GM23248 (cell line): ENCODE measurements at places on chromosomes 5 and 9.

DNA sequence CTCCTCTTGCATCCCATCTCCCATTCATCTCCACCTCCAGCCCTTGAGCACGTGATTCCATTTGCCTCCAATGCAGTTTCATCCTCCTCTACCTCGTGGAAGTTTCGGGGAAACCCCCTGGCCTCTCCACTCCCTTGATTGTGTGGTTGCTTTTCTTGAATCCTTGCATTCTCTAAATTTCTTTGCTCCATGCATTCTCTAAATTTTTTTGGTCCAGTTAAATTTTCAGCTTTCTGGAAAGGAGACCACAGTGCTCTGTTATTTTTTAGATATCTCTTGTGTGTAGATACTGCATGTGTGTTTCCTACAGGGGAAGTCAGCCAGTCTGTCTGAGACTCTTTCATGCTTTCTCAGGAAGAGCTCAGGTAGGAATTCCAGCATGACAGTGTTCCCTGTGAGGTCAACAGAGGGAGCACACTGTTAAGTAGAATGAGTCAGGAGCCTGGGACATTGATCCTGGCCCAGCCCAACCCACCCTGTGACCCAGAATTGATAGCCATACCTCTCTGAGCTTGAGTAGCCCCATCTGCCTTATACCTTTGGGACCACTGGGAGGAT is 52.8 kb downstream of the AMBP start:
- H3K4me3 ChIP-seq: no peak overlapping the region
- H3K27ac ChIP-seq: no peak overlapping the region
- peaks cover 33% of the 10 kb centered on the region for H3K36me3 ChIP-seq
- H3K4me1 ChIP-seq: no peaks in the 10 kb centered on the region
- H3K27me3 ChIP-seq: no peaks in the 10 kb centered on the region

- H3K36me3 ChIP-seq: peaks cover 5% of the 10 kb centered on the region; the same call in 1 of the 2 replicates
- peaks cover 5% of the 10 kb centered on the region; the same call in 1 of the 2 replicates for H3K4me1 ChIP-seq
- no peak overlapping the region for H3K4me3 ChIP-seq
- no peaks in the 10 kb centered on the region for H3K27me3 ChIP-seq
- H3K27ac ChIP-seq: no peak overlapping the region
- DNase-seq: peak; percentile 80
These were observed 5.0 kb downstream of the RELL2 start for GRCh38 chr5:141641634-141642267.

- DNase-seq: no peak
- no peak overlapping the region for H3K4me3 ChIP-seq
- H3K27ac ChIP-seq: no peak overlapping the region
- no peaks in the 10 kb centered on the region for H3K36me3 ChIP-seq
- H3K27me3 ChIP-seq: no peaks in the 10 kb centered on the region
- H3K4me1 ChIP-seq: peaks cover 21% of the 10 kb centered on the region
These were observed 480.5 kb downstream of the EBF1 start for GRCh38 chr5:158619083-158619788.

GRCh38 chr9:71895117-71895516 is 15.9 kb downstream of the ABHD17B start:
- no peaks in the 10 kb centered on the region for H3K36me3 ChIP-seq
- no peak overlapping the region for H3K27ac ChIP-seq
- H3K4me1 ChIP-seq: peaks cover 14% of the 10 kb centered on the region

GRCh38 chr5:58122848-58123392 is 337.0 kb downstream of the PLK2 start:
- DNase-seq: no peak
- H3K27me3 ChIP-seq: no peaks in the 10 kb centered on the region
- no peak overlapping the region for H3K4me3 ChIP-seq
- no peaks in the 10 kb centered on the region for H3K4me1 ChIP-seq
- no peaks in the 10 kb centered on the region for H3K36me3 ChIP-seq
- no peak overlapping the region for H3K27ac ChIP-seq

- H3K27me3 ChIP-seq: 0 out of 2 replicates have a peak, but pooled peaks cover 2% of the 10 kb centered on the region
- no peaks in the 10 kb centered on the region for H3K36me3 ChIP-seq
- H3K4me3 ChIP-seq: no peak overlapping the region
- no peak for DNase-seq
- H3K4me1 ChIP-seq: no peaks in the 10 kb centered on the region
These were observed 16.7 kb downstream of the GMCL2 start for GRCh38 chr5:178170455-178170854.

DNA sequence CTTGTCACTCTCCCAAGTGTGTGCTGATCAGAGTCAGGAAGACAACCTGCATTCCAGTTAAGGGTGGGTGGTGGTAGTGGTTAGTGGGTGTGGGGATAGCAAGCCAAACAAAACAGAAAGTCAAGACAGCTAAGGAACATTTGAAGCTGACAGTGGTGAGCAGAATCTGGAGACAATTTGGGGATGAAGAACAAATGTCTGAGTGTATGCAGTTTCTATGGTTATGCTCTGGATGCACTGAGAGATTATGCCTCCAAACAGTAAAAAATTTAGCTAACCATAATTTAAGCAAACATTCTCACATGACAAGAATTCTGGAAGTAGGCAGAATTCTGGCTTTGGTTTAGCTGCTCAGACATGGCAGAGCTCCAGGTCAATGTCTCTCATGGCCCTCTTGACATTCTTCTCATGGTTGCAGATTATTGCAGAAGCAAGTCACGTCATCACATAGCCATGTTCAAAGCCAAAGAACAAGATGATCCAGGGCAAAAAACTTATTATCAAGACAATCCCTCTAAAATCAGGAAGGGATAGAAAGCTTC is 148.7 kb downstream of the LURAP1L start:
- peaks cover 20% of the 10 kb centered on the region for H3K4me1 ChIP-seq
- H3K36me3 ChIP-seq: no peaks in the 10 kb centered on the region
- H3K27me3 ChIP-seq: no peaks in the 10 kb centered on the region
- no peak overlapping the region for H3K4me3 ChIP-seq

DNA sequence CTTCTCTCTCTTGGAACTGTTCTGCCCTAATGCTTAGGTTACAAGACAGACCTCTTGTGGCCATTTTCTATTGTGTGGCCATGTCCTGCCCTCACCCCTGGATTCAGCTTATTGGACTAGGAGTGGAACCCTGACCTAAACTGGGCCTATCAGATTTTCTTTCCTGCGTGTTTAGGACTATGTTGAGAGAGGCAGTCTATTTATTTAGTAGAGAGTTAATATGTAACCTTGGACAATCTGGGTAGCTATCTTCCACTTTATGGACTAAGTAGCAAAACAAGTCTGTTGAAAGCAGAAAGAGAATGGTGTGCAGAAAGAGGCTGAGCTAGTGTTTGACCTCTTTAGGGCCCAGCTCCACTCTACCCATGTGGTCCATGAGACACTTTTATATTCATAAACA is 82.6 kb upstream of the SMIM32 start:
- no peak for DNase-seq
- H3K36me3 ChIP-seq: no peaks in the 10 kb centered on the region
- no peak overlapping the region for H3K27ac ChIP-seq

DNA sequence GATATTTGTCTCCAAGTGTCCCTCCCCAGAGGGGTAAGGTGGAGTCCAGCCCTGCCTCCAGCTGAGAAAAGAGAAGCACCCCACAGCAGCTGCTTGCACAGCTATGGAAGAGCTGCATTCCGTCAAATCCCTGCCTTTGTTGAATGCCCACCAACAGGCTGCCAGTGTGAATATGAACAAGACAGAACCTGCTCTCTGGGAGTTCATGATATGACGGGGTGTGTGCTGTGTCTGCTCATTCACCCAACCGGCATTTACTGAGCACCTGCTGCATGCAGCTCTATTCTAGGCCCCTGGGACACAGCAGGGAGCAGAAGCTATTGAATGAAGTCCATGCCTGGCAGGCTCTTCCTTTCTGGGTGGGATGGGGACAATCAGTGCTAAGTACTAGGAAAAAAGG is 238.8 kb downstream of the GADD45G start:
- no peaks in the 10 kb centered on the region for H3K27me3 ChIP-seq
- H3K4me1 ChIP-seq: no peaks in the 10 kb centered on the region
- H3K4me3 ChIP-seq: no peak overlapping the region
- H3K36me3 ChIP-seq: no peaks in the 10 kb centered on the region
- DNase-seq: no peak

- peak; percentile 89 for DNase-seq
- peaks cover 83% of the 10 kb centered on the region for H3K36me3 ChIP-seq
- no peak overlapping the region for H3K4me3 ChIP-seq
- H3K27me3 ChIP-seq: no peaks in the 10 kb centered on the region
- H3K27ac ChIP-seq: 0 out of 2 replicates have a peak overlapping the region, but pooled peaks have one; percentile 13
- H3K4me1 ChIP-seq: no peaks in the 10 kb centered on the region
These were observed 9.9 kb downstream of the LEAP2 start for GRCh38 chr5:132883261-132883834.

- H3K4me3 ChIP-seq: no peak overlapping the region
- DNase-seq: no peak
- no peaks in the 10 kb centered on the region for H3K27me3 ChIP-seq
These were observed 211.0 kb downstream of the PIK3R1 start for GRCh38 chr5:68426586-68426985.

DNA sequence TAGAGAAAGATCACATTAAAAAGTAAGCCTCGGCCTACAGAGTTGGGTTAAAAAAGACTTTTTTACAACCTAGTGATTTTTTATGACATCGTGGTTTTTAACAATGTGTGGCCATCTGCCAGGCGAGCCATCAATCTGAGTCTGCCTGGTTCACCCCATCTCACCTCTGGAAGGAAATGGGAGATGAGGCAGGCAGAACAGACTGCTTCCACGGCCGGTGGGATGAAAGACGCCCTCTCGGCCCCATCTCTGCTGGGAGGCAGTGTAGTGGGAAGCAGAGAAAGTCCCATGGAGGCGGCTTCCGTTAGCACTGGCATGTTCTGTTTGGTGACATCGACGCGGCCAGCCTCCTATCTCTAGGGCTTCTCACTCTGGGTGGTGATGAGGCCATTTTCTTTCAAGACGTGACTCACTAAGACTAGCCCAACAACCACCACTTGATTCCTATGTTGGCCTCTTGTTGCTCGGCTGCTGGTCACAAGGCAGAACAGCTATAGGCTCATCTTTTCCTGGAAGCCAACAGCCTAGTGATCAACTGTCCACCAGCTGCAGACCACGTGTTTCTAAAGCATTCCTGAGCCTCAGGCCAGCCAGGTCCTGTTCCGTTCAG is 132.4 kb upstream of the OTULINL start:
- no peaks in the 10 kb centered on the region for H3K27me3 ChIP-seq
- H3K27ac ChIP-seq: peak overlapping the region; percentile 99
- peaks cover 20% of the 10 kb centered on the region for H3K36me3 ChIP-seq
- H3K4me1 ChIP-seq: peaks cover 98% of the 10 kb centered on the region
- DNase-seq: peak; percentile 98

DNA sequence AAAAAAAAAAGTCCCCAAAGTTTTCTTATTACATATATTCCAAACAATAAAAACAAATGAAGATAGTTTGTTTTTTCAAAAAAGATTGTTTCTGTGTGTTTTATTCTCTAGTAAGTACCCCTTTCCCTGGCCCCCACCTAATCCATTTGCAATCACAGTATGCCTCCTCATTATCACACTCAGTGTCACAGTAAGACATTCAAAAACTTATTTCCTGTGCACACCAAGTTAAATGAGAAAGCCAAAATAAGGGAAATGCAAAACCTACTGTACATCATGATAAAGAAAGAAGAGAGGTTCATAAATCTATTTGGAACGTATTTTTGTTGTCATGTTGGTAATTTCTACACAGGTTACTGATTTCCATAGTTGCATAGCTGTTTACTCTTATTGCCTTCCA is 62.3 kb downstream of the ST8SIA4 start:
- H3K27ac ChIP-seq: no peak overlapping the region
- DNase-seq: no peak
- no peaks in the 10 kb centered on the region for H3K27me3 ChIP-seq

GRCh38 chr5:74938250-74938933 is 72.2 kb upstream of the FAM169A start:
- no peak overlapping the region for H3K27ac ChIP-seq
- no peak overlapping the region for H3K4me3 ChIP-seq
- H3K4me1 ChIP-seq: peaks cover 13% of the 10 kb centered on the region; the same call in 1 of the 2 replicates
- no peaks in the 10 kb centered on the region for H3K36me3 ChIP-seq

DNA sequence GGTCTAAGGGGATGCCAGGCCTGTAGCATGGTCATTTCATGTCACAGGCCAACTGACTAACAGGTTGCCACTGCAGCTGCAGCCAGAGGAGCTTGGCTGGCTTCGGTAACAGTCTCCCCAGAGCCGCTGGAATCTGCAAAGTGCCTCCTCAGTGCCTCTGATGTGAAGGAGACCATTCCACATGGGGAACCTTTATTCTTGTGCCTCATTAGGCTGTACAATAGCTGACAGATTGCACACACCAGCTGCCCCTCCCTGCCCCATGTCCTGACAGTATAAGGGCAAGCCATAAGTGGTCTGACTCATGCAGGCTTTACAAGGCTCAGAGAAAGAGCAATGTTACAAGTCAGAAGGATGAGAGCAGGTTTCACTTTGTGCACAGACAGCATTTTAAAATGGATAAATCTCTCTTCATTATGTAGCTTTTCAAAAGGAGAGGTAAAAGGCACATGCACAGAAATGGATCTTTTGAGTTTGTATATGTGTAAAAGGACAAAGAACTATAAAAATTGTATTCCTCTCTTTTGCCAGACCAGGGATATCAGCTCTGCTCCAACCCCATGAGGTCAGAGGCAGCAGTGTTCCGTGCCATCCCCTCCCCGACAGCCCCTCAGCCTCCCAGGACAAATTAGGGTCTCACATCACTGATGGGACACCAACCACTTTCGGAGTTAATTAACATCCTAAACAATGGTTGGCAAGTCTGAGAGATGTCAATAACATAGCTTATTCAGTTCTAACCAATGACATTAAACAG is 467.8 kb downstream of the TMEM232 start:
- no peak overlapping the region for H3K4me3 ChIP-seq
- H3K27ac ChIP-seq: no peak overlapping the region
- no peaks in the 10 kb centered on the region for H3K36me3 ChIP-seq
- DNase-seq: peak; percentile 84

DNA sequence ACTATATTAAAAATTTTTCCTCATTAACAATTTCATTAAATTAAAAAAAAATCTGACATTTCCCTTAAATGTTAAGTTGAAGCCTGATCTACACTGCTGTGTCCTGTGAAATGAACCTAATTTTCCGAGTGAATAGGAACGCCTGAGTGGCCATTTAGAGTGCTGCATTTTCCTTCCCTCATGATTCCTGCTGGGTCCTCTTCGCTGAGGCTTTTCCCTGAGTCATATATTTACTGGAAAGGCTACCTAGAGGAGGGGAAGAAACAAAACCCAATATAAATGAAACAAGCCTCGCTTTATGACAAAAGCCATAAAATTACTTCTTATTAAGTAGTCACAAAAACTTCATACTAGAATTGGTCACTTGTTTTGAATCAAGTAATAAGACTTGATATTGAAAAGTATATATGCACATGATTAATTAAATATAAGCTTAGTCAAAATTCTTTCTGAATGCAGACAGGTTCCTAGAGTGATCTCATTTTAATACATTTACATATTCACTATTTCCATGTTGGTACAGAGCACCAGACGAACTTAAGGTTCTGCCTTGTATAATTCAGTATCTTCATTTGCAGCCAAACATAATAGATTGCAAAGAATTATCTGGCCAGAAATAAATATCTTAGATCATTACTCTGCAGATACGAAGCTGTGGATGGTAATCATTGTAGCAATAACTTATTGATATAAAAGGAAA is 6.3 kb upstream of the ISCA1 start:
- no peak overlapping the region for H3K4me3 ChIP-seq
- no peak overlapping the region for H3K27ac ChIP-seq
- H3K27me3 ChIP-seq: no peaks in the 10 kb centered on the region
